ENCODE measurements at places on chromosomes 6 and 20.

- DNase-seq, result no peak
These were observed 453.0 kb downstream of the LMBRD1 start for GRCh38 chr6:69343851-69344250.

DNA sequence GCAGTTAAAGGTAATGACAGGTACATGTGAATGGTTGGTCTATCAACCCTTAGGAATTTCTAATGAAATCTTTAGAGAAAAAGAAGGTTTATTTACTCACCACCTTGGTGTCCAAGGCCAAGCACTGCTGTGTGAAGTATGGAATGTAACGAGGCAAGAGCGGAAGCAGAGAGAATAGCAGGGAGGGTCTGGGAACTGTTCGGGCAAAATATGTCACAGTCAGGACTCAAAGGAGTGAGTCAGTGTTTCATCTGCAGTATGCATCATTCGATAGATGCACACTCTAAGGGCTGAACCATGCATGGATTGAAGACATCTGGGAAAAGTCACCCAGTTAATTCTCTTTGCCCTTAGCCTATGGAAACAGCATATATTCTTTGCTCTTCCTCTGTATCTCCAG lies 33.2 kb downstream of the ADGRF5 start:
- no peak for DNase-seq

GRCh38 chr6:155498370-155498769 lies 42.7 kb upstream of the NOX3 start:
- DNase-seq, result no peak

DNA sequence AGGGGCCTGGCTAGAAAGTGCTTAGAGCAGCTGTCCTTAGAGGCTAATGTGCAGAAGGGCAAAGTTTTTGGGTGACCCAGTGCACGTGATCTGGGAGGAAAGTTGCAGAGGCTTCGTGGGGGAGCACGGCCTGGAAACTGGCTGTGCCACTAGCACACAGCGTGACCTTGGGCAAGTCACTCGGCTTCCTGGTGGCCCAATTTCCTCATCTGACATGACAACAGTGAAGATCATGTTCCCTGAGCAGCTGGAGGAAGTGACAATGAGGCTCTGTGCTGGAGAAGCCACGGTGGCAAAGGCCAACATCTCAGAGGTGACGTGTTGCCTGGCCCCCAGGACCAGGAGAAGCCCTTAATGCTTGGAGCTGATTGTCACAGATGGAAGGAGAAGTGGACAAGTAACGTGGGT lies 99.5 kb downstream of the FOXC1 start:
- no peak for DNase-seq

GRCh38 chr20:11080781-11081377 lies 407.1 kb upstream of the JAG1 start:
- no peak for DNase-seq

DNA sequence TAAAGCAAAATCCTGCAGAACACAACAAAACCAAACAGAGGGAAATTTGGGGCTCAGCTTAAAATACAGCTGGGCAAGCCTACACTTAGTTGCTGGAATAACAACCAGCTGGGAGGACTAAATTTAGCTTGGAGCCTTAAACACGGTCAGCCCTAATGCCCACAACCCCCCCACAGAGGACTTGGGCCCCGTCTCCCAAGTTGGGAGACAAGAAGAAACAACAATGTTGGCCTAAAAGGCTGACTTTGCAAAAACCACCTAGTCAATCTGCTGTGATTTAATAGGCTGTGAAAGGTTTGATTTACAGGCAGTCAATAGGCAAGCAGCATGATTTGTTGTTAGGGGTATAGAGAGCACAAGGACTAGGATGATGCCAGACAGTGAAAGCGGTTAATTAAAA lies 40.3 kb upstream of the ARMC2 start:
- no peak for DNase-seq

DNA sequence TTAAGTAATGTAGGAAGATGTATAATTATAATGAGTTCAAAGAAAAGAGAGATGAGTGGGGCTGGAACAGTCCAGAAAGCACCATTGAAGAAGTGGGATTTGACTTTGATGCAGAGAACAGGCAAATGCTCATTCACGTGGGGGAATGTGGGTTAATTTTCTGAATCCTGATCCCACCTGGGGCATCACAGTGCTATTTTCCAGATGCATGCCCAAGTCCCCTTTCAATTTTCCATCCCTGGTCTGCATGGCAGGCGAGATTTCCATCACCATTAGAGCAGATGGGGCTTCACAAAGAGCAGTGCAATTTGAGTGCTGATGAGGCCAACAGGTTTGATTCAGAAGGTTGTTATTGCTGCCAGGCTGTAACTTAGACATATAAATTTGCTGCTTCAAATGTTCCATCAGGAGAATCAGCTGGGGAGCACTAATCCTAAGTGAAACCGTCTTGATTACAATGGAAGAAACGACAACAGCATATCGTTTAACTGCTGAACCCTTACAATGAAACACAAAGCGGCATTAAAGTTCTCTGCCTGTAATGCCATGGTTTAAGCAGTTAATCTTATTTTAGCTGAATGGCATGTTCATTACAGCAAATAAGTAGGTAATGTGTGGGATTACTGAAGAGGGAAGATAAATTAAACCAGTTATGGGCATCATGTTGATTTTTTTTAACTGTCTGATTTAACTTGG lies 45.2 kb downstream of the OSTM1 start:
- peak; percentile 73 for DNase-seq

- no peak for DNase-seq
These were observed 544 bp upstream of the ACAT2 start for GRCh38 chr6:159761129-159761872.

- peak; percentile 16 for DNase-seq
These were observed 380.0 kb upstream of the MARCKS start for GRCh38 chr6:113476937-113477839.

- DNase-seq, result no peak
These were observed 23.6 kb upstream of the MARCKS start for GRCh38 chr6:113833537-113833936.

DNA sequence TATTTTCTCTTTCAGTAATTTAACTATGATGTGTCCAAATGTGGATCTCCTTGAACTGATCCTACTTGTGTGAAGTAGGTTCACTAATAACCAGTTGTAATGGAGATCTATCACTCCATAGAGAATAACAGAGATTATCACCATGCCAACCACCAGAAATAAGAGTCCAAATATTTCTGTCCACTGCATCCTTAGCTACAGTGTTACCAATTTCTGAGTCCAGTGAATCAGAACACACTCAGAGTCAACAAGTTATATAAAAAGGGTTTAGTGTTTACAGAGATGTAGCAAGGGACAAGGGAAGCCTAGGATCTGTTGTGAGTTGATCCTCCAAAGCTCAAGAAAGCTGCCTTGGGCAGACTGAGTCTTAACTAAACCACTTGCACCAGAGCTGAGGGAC lies 882.8 kb downstream of the TBC1D32 start:
- DNase-seq, result no peak

- DNase-seq, result no peak
These were observed 9.9 kb downstream of the PCIF1 start for GRCh38 chr20:45944151-45944964.

GRCh38 chr6:53513056-53513455 lies 31.8 kb downstream of the GCLC start:
- no peak for DNase-seq
